ENCODE measurements at places on chromosomes 13 and 19.

GRCh38 chr13:25165663-25166062, 6.4 kb downstream of the AMER2 start:
- no peak for DNase-seq

GRCh38 chr19:924553-925086, 1.2 kb upstream of the ARID3A start:
- DNase-seq, result no peak

- no peak for DNase-seq
Measured at GRCh38 chr13:69324090-69324886, 783.3 kb upstream of the ATXN8OS start.

GRCh38 chr13:98960606-98961502, 17.0 kb downstream of the DOCK9 start:
- no peak for DNase-seq

GRCh38 chr13:81275666-81276258, 934.8 kb upstream of the SPRY2 start:
- DNase-seq, result no peak

All from T-helper 1 cell (primary cell).